ENCODE measurements at places on chromosomes 6 and 20.

DNA sequence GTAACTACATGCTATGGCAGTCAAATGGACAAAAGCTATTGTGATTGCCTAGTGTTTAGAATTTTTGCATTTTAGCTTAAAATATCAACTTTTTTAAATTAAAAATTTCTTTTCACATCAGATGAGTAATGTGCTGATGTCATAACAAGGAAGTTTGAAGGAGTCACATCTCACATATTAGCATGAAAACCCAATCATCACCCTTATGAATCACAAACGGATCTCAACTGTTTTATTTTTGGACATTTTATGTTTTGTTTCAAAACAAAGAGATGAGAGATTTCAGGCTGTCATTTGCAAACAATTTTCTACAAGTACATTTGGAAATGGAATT lies 53.6 kb upstream of the TRERF1 start:
- DNase-seq = no peak

- DNase-seq = peak; percentile 72
Measured at GRCh38 chr6:158854214-158855101, 35.3 kb upstream of the EZR start.

- peak; percentile 47 for DNase-seq
Measured at GRCh38 chr6:129575378-129576118, 134.4 kb downstream of the ARHGAP18 start.

DNA sequence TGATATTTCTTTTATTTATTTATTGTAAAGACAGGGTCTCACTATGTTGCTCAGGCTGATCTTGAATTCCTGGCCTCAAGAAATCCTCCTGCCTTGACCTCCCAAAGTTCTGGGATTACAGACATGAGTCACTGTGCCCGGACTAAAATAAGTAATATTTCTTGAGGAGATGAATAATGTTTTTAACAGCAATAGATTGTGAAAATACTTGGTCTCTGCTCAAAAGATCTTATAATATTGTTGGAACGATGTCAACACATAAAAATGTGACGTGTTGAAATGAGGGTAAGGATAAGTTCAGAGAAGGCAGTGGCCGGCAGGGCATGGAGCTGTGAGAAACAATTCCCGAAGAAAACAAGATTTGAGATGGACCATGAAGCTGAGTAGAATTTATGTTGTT lies 178.7 kb downstream of the GJA1 start:
- DNase-seq = no peak

- DNase-seq = no peak
Measured at GRCh38 chr6:22298475-22298890, 1.6 kb upstream of the PRL start.

DNA sequence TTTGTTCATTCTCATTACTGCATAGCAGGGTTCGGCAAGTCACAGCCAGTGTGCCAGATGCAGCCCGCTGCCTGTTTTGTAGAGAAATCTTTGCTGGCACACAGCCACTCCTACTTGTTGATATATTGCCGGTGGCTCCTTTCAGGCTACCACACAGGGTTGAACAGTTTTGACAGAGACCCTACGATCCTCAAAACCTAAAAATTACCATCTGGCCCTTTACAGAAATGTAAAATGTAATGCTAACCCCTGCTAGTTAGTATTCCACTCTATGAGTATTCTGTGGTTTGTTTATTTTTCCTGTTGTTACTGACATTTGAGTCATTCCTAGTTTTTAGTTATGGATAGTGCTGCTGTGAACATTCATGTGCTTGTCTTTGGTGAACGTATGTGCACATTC lies 11.5 kb downstream of the DHX35 start:
- DNase-seq = no peak

DNA sequence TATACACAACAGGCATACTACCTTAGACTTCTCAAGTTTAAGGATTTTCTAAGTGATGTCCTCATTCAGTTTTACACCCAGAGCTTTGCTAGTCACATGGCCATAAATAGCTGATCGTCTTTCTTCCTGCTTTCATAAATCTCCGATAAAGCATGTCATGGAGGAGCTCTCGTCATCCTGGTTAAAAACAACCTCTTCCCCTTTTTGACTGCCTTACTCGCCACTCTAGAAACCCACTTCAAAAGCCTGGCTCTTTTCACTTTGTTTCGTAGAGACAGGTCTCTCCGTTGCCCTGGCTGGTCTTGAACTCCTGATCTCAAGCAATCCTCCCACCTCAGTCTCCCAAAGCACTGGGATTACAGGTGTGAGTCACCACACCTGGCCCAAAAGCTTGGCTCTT lies 67.0 kb upstream of the SMIM29 start:
- DNase-seq = peak; percentile 9

GRCh38 chr6:39853604-39854003 lies 61.4 kb downstream of the DAAM2 start:
- DNase-seq = no peak

DNA sequence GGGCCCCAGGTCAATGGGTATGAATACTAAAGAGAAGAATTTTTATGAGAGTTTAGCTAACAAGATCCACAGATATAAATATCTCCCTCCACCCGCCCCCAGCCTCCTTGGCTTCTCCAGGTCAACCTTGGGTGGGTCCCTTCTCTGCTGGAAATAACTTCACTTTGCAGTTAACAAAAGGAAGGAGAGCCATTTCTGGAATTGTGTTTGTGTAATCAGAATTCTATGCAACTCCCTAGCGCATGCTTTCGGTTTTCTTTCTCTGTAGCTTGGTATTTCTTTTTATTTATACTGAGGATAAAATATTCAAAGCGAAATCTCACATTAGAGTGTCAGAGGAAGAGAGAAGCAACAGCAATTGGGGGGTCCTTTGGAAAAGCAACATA lies 27.1 kb downstream of the RIPOR2 start:
- no peak for DNase-seq

DNA sequence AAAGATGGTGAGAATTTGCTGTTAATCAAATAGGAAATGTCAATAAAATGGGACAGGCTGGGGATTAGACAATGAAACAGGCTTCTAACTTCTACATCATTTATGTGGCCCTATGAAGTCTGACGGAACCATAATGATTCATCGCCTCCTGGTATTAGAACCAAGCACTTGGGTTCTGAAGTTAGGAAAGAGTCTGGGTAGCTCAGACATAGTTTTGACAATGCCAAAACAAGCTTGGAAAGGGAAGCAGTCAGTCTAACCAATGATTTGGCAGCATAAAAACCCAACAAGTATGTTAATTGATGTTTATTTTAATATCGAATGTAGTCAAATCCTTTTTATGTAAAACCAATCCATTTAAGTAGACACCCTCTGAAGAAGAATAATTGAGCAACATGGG lies 160.8 kb upstream of the RSPO3 start:
- DNase-seq = no peak

DNA sequence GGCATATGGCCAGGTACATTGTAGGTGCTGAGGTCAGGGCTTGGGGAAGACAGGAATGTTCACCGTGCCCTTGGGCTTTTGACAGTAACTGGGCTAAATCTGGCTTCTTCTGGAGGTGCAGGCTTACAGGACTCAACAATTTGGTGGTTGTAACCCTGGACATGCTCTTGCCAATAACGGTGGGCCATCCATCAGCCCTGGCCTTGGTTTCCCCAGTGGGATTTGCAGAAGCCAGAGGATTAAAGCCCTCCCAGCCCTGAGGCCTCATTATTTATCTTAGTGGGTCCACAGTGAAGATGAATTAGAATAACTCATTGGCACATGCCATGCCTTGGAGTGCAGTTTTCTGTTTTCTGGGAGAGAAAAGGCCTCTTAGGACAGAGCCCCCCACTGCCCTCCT lies 44.0 kb downstream of the TOX2 start:
- DNase-seq = no peak

Data from CD4-positive, alpha-beta T cell treated with Interleukin-10 for 1 hour (primary cell).